Erythroblast (primary cell): ENCODE measurements at places on chromosomes 12 and 14.

GRCh38 chr12:108678104-108678730, 44.5 kb upstream of the SELPLG start:
- DNase-seq: no peak

DNA sequence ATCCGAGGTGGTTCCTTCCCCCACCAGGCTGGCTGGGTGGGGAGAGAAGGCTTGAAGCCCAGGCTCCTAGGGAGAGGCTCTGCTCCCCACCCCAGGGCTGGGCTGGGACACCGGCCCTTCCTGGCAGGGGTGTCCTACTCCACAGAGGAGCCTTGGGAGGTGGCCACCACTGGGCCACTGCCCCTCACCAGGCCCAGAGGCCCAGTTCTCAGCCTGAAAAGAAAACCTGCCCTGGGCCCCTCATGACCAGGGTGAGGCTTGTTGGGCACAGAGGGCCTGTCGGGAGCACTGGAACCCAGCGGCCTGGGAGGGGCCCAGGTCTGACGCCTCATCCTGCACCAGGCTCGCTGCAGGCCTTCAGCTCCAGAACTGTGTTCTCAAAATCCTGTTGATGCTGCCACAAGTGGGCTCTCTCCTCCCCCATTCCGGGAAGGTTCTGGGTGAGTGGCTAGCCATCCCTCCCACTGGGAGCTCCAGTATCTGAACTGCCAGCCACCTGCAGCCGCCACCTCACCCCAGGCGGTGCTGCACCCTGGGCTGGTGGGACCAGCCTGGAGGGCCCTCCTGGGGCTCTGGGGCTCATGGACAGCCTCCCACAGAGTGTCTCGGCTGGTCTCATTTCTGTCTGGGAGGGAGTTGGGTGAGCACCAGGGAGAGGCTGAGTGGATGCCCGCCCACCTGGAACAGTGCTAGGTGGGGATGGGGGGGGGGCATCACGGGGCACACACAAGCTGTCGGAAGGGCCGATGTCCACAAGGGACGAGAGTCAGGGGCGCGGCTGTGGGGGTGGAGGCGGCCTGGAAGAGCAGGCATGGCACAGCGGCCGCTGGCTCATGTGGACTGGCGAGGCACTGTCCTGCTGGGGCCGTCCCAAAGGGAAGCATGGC, 11.8 kb downstream of the BAG5 start:
- no peak for DNase-seq

- no peak for DNase-seq
These were observed 19.9 kb downstream of the DAAM1 start for GRCh38 chr14:59208224-59208814.

DNA sequence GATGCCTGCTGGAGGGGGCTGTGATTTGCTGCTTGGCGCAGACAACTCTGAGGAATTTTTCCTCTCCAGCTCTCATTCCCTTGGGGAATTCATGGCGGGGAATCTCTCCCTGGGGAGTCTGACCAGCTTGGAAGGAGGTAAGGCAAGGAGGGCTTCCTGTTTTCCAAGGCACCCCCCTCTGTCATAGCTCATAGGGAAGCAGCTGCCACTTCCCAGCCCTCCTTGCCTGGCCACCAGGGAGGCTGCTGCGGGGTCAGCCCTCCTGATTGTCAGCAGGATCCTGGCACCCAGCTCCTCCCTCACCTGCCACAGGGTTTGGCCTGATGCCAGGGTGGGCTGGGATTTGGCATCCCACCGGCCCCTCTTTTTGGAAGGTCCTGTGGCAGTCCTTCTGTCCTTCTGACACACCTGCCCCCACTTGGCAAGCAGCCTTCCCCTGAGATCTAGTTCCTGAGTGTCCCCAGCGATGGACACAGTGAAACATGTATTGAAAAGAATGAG, 74.9 kb downstream of the TSPAN9 start:
- no peak for DNase-seq

DNA sequence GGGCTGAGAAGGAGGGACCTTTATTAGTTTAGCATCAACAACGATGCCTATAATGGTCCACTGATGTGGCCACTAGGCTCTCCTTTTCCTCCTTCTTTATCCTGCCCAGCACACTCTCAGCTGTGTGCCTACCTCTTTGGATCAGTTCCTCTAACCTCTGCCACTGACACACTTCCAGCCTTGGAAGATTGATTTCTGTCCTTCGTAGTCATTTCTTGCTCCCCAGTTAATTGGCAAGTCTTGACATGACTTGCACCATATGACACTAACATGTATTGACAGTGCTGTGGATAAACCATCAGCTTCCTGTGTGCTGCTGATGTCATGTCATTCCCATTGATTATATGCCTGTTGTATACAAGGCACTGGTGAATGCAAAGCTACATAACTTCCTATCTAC, 90.2 kb upstream of the PLEKHG7 start:
- DNase-seq: no peak

DNA sequence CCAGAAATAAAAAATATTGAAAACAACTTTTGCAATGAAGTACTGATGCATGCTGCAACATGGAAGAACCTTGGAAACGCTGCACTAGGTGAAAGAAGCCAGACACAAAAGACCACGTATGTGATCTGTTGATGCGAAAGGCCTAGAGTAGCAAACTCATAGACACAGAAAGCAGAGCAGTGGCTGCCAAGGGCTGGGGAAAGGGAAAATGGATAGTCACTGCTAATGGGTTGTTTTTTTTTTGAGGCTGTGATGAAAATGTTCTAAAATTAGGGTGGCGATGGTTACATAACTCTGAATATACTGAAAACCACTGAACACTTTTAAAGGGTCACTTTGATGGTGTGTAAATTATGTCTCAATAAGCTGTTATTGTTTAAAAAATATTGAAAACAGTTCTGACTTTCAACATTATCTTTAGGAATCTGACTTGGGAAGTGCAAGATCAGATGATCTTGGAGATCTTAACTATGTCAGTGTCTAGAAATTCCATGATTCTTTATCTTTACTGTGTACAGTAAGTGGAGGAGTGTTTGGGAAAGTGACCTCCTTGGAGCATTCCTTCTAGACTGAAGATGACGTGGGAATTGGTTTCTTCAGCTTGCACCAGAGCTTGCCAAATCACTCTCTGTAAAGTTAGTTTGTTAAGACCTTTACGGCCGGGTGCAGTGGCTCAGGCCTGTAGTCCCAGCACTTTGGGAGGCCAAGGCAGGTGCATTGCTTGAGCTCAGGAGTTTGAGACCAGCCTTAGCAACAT, 12.4 kb downstream of the MLXIP start:
- peak; percentile 43 for DNase-seq

GRCh38 chr14:96629558-96630222, 127.5 kb downstream of the PAPOLA start:
- DNase-seq: no peak

- DNase-seq: no peak
These were observed 19.6 kb downstream of the OTUB2 start for GRCh38 chr14:94045563-94046345.

GRCh38 chr12:82937151-82937550, 250.4 kb downstream of the TMTC2 start:
- DNase-seq: no peak
